Activated CD4-positive, alpha-beta memory T cell treated with anti-CD3 and anti-CD28 coated beads for 36 hours (primary cell): ENCODE measurements at places on chromosomes 12 and 14. TPM values are rescaled to one million over a fixed set of nuclear protein-coding genes. Genes with fewer than 3 reads are reported as not detected.

DNA sequence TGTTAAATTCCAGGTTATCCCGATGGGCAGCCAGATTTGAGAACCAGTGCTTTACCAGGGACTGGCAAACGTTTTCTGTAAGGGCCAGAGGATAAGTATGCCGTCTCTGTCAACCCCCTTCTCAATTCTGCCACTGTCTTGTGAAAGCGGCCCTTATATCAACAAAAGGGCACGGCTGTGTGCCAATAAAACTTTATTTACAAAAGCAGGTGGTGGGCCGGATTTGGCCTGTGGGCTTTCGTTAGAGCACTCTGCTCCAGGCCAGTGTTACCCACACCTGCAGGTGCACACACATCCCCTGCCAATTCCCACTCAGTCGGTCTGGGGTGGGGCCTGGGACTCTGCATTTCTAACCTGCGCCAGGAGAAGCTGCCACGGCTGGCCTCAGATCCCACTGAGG, 111.2 kb downstream of the RFLNA start:
- H3K36me3 ChIP-seq = peaks cover 3% of the 10 kb centered on the region
- H3K27me3 ChIP-seq = no peaks in the 10 kb centered on the region
- H3K4me1 ChIP-seq = peaks cover 2% of the 10 kb centered on the region
- no peak overlapping the region for H3K27ac ChIP-seq

- H3K27ac ChIP-seq = no peak overlapping the region
- no peaks in the 10 kb centered on the region for H3K27me3 ChIP-seq
- DNase-seq = no peak
- no peak overlapping the region for H3K4me3 ChIP-seq
- H3K36me3 ChIP-seq = peaks cover 5% of the 10 kb centered on the region
These were observed 53.9 kb upstream of the STRN3 start for GRCh38 chr14:31080056-31080455.

GRCh38 chr12:56236091-56236490, 6.2 kb downstream of the SLC39A5 start:
- H3K27me3 ChIP-seq = no peaks in the 10 kb centered on the region
- no peaks in the 10 kb centered on the region for H3K4me1 ChIP-seq
- DNase-seq = no peak
- H3K27ac ChIP-seq = no peak overlapping the region
- H3K36me3 ChIP-seq = peaks cover 3% of the 10 kb centered on the region

GRCh38 chr12:14126692-14127091, 145.3 kb upstream of the GRIN2B start:
- H3K4me1 ChIP-seq = no peaks in the 10 kb centered on the region
- H3K36me3 ChIP-seq = no peaks in the 10 kb centered on the region
- no peak overlapping the region for H3K4me3 ChIP-seq
- no peak overlapping the region for H3K27ac ChIP-seq

DNA sequence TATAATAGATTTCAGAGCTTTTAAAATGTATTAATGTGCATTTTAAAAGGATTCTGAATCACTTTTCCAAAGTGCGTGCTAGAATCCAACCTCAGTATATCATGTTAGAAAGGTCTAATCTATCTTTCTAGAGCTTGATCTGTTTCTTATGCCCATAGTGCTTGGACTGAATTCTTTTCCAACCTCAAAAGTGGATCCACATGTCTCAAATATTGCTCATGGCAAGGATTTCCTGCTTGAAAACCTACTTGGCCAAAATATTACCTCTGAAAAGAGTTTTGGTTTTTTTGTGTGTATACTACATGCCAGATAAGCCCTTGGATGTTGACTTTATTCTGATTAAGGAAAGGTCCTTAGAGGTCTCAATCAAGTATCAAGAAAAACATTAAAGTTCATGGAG, 16.9 kb upstream of the SLC6A15 start:
- no peak for DNase-seq
- no peaks in the 10 kb centered on the region for H3K36me3 ChIP-seq
- H3K27ac ChIP-seq = no peak overlapping the region
- H3K4me3 ChIP-seq = no peak overlapping the region
- H3K4me1 ChIP-seq = no peaks in the 10 kb centered on the region

DNA sequence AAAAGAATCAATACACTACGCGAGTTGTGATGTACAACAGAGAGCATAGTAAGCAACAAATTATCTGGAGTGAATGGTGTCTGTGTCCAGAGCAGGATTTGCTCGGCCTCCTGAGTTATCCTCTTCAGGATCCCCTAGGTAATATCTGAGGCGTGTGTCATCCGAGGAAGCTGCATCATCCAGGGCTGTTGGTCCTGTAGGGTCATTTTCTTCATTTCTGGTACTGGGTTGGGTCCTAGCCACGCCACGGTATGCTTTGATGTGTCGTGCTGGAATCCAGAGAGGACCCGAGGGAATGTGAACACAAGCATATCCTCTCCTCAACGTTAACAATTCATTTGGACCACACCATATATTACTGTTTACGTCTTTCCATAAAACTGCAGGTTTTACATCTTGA, 19.0 kb upstream of the CLEC4E start:
- peaks cover 4% of the 10 kb centered on the region for H3K4me1 ChIP-seq
- H3K27me3 ChIP-seq = peaks cover 2% of the 10 kb centered on the region
- no peak for DNase-seq
- H3K36me3 ChIP-seq = peaks cover 1% of the 10 kb centered on the region
- no peak overlapping the region for H3K27ac ChIP-seq
- H3K4me3 ChIP-seq = no peak overlapping the region

The IL31 gene
- total RNA-seq = 3.8 TPM

The LRRK2 gene
- not detected for total RNA-seq

The ENDOU gene
- total RNA-seq = not detected

The HVCN1 gene
- 4.0 TPM for total RNA-seq

The SCNN1A gene
- 0.26 TPM for total RNA-seq

The FBXO21 gene
- total RNA-seq = 23.3 TPM

The FAIM2 gene
- total RNA-seq = 1.7 TPM

The LHX5 gene
- total RNA-seq = not detected

The CELA1 gene
- total RNA-seq = not detected

The SMIM41 gene
- not detected for total RNA-seq

The KRT7 gene
- total RNA-seq = 3.7 TPM
